Inflammatory macrophage treated with lipopolysaccharide for 4 hours (primary cell): ENCODE measurements at places on chromosomes 5 and 9.

- peak; percentile 69 for DNase-seq
Measured at GRCh38 chr9:98775831-98776441, 20.4 kb downstream of the ANKS6 start.

DNA sequence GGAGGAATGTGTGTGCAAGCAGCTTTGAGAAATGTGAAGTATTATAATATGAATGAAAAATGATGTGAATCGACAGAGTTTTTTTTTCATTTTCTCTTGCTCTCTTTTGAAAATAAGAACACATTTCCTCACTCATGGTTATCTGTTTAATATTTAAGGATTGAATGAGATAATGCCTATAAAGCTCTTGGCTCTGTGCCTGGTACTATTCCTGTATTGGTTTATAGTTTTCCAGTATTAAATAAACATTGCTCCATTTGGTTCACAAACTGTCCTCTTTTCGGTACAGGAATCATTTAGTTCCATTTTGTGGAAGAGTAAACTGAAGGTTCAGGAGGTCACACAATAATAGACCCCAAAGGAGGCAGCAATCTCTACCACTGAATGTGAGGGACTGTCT is 1185.5 kb upstream of the WWC1 start:
- DNase-seq, result no peak

DNA sequence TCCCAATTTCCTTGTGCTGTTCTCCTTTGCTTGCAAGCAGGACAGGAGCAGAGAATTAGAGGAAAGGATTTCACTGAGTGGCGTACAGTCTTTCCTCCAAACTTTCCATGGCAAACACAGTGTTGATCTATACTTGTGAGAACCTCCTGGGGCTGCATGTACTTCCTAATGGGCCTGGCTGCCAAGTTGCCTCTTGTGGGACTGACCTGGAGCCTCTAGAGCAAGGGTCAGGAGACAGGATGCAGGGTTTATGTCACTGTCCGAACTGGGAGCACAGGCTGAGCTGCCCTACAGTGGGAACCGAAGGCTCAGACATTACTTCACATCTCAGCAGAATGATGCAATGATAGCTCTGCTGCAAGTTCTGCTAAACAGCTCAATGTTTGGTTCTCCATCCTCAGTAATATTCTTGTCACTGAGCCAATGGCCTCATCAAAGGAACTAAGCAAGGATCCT is 102.3 kb downstream of the ENC1 start:
- peak; percentile 88 for DNase-seq

GRCh38 chr5:134103998-134104654 is 10.4 kb upstream of the TCF7 start:
- no peak for DNase-seq

DNA sequence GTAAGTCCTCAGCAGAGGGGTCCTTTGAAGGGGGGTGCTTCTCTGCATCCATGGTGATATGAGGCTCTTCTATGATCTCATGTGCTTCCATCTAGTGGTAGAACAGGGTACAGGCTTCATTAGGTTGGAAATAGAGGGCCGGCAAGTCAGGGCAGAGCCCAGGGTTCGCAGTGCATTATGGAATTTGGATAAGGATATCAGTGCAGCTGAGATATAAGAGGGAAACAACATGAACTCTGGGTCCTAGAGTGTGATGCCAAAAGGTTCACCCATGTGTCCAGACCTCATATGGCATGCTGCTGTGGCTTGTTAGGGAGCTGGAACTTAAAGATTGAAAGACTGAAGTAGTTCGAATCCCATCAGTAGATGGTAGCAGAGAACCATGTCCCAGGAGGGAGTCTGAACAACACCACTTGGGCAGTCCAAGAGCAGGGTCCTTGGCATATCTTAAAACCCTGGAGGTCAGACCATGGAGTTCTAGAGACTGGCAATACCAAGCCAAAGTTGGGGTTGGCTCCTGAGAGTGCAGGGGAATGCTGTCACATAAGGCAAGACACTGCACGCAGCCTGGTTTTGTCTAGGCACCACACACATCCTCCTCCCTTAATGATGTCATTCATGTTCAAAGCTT is 2.3 kb downstream of the FAM221B start:
- peak; percentile 62 for DNase-seq

DNA sequence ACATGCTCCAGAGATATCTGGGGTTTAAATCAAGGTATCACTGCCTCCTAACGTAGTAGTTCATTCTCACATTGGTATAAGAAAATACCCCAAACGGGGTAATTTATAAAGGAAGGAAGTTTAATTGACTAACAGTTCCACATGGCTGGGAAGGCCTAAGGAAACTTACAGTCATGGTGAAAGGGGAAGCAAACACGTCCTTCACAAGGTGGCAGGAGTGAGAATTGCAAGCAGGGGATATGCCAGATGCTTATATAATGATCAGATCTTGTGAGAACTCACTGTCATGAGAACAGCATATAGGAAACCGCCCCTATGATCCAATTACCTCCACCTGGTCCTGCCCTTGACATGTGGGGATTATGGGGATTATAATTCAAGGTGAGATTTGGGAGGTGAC is 1280.2 kb upstream of the C9orf72 start:
- no peak for DNase-seq

DNA sequence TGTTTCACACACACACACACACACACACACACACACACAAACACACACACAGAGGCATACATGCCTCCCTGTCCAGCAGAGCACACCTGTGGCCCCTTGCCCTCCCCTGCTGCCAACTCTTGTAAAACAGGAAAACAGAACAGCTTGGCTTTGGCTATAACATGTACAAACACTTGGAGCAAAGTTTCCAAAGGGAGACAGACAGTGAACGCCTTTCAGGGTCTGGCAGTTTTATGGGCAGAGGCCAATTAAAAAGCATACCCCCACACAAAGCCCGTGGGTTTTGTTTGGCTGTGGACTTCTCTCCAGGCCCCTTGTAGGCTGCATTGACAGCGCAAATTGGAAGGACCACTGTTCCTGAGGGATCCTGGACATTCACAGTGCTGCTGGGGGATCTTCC is 265.6 kb downstream of the PAPPA start:
- no peak for DNase-seq

DNA sequence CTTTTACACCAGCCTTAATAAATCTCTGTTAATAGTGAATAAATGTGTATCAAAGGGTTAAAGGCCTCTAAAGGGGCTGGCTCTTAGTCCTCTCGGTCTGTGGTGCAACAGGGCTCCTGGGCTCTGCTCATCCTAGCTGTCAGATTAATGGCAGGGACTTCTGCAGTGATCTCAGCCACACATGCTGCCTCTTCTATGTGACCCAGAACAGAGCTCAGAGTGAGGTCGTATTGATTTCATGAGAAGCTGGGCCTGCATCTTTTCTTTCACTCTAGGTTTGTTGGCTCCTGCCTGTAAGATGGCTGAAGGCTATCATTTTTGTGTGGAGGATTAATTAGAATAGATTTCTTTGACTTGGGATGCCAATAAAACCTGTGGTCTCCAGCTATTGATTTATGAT is 165.0 kb upstream of the GLRA1 start:
- no peak for DNase-seq
